CD4-positive, alpha-beta T cell treated with Interleukin-4 for 1 hour (primary cell): ENCODE measurements at places on chromosomes 16 and 17.

DNA sequence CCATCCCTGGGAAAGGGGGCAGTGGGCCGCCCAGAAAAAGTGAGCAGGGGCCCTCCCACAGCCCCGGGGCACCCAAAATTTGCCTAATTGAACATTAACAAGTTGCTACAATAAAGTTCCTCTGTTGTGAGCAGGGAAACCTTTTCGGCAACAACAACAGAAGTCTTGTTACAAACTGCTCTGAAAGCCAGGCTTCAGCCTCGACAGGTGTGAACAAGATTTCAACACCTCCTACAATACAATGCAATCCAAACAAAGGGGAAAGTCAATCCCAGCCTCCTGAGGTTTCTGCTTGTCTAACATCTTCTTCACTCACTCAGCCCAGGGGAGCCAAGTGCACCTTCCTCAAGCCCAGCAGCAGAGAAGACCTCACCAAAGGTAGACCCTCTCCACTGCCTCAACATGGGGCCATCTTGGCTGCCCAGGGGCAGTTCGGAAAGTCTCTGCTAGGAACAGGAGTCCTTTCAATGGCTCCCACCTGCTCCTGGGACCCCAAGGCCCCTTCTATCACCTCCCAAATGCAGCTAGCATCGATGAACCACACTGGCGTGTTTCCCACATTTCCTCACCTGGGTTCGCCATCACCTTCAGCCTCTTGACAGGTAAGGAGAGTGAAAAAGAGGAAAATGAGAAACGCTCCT is 19.1 kb downstream of the ZFHX3 start:
- DNase-seq, result no peak

GRCh38 chr16:1659031-1659430 is 19.0 kb upstream of the JPT2 start:
- no peak for DNase-seq

- DNase-seq, result no peak
Measured at GRCh38 chr16:57148481-57148880, 37.4 kb downstream of the PSME3IP1 start.

- peak; percentile 82 for DNase-seq
Measured at GRCh38 chr17:42405963-42406495, 17.0 kb downstream of the CAVIN1 start.

GRCh38 chr17:46790216-46790615 is 28.3 kb downstream of the WNT3 start:
- no peak for DNase-seq

DNA sequence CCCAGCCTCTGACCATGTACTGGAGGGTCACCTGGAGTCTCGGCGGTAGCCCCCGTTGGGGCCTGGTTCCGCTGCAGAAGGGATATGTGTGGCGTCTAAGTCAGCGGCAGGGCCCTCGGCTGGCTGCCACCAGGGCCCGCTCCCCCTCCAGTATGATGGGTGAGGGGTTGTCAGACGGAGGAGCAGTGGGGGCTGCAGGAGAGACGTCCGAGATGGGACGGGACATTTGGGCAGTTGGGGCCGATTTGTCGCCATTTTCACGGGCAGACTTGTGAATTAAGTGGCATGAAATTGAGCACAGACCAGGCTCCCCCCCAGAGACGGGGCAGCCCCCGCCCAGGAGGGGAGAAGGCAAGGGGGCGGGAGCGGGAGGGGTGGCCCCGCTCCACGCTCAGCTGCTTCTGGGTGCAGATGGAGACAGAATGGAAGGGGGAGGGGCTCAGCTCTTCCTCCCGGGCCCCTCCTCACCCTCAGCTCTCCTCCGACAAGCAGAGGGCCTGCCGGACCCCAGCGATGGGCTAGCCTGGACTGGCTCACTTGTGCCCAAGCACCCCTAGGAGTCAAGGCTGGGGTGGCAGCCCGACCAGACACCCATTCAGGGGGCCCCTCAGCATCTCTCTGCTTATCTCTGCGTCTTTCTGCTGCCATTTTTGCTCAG is 52.7 kb upstream of the LHX1 start:
- no peak for DNase-seq

DNA sequence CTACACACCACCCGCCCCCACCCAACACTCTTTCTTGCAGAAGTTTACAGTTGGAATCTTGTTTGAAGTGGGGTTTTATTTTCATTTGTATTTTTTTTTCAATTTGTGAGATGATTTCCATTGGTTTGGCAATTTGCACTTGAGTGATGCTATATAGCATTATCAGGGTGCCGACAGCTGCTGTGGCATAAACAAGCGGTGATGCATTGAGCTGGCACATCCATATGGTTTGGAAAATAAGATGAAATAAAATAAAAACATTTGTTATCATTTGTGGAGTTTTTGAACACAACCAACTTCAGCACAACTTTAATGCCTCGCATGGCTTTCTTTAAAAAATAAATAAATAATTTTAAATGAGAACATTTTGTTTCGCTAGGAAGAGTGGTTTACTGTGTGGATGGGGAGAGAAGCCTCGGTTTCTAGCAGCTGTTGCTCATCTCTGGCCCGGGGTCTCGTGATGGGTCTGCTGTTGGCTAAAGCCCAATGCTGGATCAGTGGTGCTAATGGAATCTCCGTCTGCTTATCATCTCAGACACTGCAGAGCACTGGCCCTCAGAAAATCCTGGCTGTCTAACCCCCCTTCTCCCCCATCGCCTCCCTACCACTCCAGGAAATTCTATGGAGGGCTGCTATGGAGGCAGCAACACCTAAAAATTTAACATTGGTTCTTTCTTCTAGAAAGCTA is 192.3 kb upstream of the MAF start:
- no peak for DNase-seq

DNA sequence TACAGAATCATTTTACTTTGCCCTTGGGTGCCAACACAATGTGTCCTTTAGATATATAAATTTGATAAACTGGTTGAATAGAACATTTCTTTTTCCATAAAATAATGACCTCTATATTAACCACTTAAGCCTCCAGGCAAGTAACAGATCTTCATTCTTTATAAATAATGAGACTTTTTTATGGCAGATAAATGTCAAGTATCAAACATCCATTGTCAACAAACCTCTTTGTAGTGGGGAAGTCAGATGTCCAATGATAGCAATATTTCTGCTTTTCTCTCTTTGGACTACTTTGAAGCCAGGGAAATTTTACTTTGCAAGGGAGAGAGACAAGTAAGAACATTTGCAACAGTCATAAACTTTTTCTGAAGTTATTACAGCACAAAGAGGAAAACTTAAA is 841.2 kb downstream of the CDH8 start:
- no peak for DNase-seq

DNA sequence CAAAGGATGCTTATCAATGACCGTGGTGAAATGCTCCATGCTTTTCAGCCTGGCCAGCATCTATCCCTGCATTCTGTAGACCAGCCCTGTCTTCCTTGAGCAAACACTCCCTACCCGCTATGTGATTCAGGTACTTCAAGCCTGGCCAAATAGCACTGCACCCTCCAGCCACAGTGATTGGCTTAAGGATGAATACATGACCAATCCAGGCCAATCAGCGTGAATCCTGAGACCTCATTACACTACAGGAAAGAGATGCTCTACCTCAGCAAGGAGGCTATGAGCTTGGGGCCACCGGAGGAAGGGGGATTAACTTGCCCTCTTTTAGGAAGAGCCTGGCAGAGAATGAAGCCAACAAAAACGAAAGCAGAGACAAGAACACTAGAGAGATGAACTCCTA is 162.5 kb downstream of the ZNF423 start:
- DNase-seq, result no peak

DNA sequence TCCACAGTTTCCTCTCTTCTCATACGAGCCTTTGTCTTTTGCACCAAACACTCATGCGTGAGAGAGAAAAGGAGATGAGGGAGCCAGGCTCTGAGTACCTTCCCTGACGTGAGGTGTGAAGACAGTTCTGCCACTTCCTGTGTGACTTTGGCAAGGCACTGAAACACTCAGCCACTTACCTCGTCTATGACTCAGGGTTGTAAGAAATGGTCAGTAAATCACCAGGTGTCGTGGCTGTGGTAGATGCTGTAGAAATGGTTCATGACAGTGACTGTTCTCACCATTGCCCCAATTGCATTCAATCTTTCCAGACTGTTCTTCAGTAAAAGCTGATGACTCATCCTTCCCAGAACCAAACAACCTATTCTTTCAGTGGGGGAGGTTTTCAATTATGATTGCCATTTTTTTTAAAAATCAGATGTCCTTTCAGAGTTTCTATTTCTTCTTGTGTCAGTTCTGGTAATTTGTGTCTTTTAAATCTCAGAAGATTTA is 49.2 kb upstream of the CBFA2T3 start:
- DNase-seq, result peak; percentile 60

DNA sequence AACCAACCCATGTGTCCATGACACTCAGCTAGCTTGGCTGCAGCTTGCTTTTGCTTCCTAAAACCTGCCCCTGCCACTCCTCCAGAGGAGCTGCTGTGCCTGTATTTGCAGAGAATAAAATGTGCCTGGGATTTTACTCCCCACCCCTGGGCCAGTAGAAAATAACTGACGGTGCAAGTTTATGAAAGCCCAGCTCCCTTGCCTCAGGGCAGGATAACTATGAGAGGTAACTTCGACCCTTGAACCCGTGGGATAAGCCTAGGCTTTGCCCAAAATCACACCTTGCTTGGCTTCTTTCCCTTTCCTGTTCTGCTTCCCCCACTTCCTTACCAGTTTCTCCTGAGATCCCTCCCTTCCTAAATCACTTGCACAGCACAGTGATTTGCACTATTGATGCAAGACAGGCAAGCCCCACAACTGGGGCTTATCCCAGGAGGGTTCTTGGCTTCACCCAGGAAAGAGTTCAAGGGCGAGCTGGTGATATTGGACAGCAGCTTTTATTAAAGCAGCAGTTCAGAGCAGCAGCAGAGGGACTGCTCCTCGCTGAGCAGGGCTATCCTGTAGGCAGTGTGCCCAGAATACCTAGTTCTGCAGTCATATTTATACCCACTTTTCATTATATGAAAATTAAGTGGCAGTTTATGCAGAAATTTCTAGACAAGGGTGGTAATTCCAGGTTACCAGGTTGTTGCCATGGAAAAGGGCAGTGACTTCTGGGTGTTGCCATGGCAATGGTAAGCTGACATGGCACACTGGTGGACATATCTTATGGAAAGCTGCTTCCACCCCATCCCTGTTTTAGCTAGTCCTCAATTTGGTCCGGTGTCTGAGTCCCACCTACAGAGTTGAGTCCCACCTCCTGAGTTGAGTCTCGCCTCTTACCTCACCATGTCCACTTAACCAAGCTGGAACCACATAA is 6.3 kb upstream of the ERCC4 start:
- DNase-seq, result no peak

DNA sequence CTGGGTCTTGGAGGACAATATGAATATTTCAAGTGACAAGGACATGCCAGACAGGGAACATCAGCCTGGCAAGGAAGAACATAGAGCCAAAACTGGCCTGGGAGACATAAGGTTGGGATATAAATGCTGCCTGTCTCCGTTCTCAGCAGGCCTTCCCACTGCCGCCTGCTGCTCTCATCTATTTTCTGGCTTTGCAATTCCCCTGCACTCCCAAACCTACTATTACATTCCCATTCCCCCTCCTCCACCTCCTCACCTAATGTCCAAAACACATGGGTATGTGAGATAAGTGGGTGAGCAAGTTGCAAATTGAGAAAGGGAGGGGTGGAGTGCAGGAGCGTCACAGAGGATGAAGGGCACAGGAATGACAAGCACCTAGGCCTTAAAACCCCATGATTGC is 244.3 kb upstream of the CDH8 start:
- no peak for DNase-seq

DNA sequence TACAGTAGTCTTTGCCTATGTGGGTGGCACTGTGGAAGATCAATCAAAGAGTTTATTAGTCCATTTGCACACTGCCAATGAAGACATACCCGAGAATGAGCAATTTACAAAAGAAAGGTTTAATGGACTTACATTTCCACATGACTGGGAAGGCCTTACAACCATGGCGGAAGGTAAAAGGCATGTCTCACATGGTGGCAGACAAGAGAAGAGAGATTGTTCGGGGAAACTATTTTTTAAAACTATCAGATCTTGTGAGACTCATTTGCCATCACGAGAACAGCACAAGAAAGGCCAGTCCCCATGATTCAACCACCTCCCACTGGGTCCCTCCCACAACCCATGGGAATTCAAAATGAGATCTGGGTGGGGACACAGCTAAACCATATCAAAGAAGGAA is 432.1 kb downstream of the ZFHX3 start:
- DNase-seq, result no peak

- no peak for DNase-seq
Measured at GRCh38 chr16:65547772-65548446, 426.0 kb upstream of the CDH11 start.

DNA sequence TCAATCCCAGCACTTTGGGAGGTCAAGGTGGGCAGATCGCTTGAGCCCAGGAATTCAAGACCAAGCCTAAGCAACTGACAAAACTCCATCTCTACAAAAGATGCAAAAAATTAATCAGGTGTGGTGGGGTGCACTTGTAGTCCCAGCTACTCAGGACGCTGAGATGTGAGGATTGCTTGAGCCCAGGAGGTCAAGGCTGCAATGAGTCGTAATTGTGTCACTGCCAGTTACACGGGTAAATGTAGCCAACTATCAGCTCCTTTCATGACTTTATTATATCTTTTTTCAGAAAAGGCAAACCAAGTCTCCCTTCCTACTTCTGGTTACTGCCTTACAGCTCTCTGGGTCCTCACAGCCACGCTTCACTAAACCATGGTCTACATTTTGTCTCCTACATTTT is 4.0 kb downstream of the SDF2 start:
- no peak for DNase-seq

- no peak for DNase-seq
Measured at GRCh38 chr17:64232466-64233262, 30.4 kb downstream of the TEX2 start.

DNA sequence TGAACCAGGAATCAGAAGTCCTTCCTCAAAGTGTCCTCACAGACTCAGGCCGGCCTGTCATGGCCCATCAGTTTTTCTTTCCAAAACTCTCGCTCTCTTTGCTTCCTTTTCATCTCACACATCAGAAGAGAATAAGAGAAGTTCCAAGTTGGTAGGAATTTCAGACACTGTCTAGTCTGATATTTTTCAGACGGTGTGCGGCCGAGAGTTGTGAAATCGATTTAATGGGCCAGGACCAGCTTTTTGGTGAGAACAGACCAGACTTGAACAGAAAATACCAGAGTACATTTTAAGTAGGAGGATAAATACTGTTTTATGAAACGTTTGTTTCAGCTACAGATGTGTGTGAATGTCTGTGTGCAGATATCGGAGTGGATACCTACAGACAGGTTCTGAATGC is 24.8 kb upstream of the RCVRN start:
- no peak for DNase-seq

- DNase-seq, result no peak
Measured at GRCh38 chr17:5247621-5248020, 13.0 kb upstream of the SCIMP start.

DNA sequence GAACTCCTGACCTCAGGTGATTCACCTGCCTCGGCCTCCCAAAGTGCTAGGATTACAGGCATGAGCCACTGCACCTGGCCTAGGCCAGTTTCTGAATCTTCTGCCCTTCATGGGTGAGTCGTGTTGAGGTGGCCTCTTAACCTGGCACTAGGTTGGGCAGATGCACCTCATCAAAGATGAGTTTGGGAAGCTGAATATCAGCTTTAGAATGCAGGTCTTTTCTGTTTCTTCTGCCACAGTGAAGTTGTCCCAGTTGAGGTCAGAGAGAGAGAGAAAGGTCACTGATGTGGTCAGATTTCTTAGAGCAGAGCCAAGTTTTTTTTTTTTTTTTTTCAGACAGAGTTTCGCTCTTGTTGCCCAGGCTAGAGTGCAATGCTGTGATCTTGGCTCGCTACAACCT is 111.3 kb upstream of the WSCD1 start:
- no peak for DNase-seq
